CD4-positive, alpha-beta T cell treated with Interleukin-6 at 100 ng/mL for 8 hours (primary cell): ENCODE measurements at places on chromosomes 7 and 10.

- DNase-seq = no peak
These were observed 590.0 kb downstream of the LRMDA start for GRCh38 chr10:76021398-76021797.

- DNase-seq = peak; percentile 38
These were observed 27.0 kb downstream of the CALML3 start for GRCh38 chr10:5551531-5552375.

GRCh38 chr10:69467928-69468750 is 16.9 kb downstream of the TSPAN15 start:
- no peak for DNase-seq

DNA sequence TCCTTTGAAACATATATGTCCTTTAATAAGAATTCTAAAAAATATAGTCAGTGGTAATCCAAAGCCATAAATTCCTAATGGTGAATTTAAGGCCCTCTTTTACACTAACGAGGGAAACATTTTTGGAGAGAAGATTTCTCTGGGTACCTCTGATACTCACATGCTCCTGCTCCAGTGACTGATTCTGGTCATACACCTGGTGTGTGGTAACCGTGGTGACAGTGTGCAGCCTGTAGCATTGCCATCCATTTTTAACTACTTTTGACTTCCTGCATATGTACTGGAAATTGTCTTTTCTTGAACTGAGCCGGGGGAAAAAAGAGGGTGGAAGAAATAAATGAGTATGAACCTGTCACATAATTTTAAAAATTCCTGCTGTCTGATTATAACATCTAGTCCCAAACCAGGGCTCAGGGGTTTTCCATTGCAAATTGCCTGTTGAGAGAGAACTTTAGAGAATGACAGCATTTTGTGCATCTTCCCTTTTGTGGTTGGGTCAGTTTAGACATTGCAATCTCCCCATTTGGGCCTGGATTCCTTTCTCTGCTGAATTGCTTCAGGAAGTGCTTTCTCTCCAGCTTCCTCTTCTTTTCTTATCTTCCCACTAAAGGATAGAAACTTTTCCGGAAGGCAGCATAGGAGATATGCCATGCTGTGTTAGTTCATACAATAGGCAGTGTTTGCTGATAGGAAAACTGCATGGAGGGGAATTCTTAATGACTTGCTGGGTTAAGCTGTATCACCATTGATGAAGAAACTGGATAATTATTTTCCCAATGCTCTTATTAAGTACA is 125.5 kb downstream of the GRM3 start:
- DNase-seq = no peak

GRCh38 chr10:60003651-60004523 is 97.5 kb upstream of the CCDC6 start:
- no peak for DNase-seq

DNA sequence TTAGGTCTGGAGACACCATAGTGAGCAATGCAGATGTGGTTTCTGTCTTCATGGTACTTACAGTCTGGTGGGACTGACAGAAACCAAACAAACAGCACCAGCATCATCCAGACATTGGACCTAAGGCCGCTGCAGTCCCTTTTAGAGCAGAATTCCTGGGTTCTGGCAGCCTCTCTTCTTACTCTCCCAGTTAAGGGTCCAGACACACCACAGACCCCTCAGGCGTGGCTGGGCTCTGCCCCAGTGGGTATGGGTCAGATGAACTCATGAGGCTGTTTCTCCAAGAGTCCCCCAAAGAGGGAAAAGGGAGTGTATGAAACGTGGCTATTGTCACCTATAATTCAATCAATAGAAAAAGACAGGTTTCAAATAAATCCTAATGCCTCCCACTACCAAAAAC is 31.3 kb downstream of the PRLHR start:
- DNase-seq = no peak
